H1 (cell line): ENCODE measurements at places on chromosomes 6 and 20. TPM values are rescaled to one million over a fixed set of nuclear protein-coding genes. Genes with fewer than 3 reads are reported as not detected.

The SEL1L2 gene
- not detected in 2 replicates for total RNA-seq

GRCh38 chr6:107862383-107862782, 38.3 kb upstream of the SCML4 start:
- H3K36me3 ChIP-seq = no peaks in the 10 kb centered on the region
- H3K4me1 ChIP-seq = peaks cover 14% of the 10 kb centered on the region
- H3K27ac ChIP-seq = no peak overlapping the region
- no peaks in the 10 kb centered on the region for H3K27me3 ChIP-seq
- no peak for DNase-seq

The CTAGE9 gene
- total RNA-seq = not detected in 2 replicates

GRCh38 chr6:136503303-136504029, 46.8 kb downstream of the MAP7 start:
- no peak overlapping the region for H3K4me3 ChIP-seq
- no peaks in the 10 kb centered on the region for H3K27me3 ChIP-seq
- DNase-seq = no peak
- H3K36me3 ChIP-seq = no peaks in the 10 kb centered on the region
